HFF-Myc (cell line): ENCODE measurements at places on chromosomes 3 and 15.
A peak's percentile ranks its signal among the peaks of the same experiment; 100 is the strongest.

GRCh38 chr15:74445816-74446763 is 12.3 kb upstream of the SEMA7A start:
- DNase-seq = no peak

DNA sequence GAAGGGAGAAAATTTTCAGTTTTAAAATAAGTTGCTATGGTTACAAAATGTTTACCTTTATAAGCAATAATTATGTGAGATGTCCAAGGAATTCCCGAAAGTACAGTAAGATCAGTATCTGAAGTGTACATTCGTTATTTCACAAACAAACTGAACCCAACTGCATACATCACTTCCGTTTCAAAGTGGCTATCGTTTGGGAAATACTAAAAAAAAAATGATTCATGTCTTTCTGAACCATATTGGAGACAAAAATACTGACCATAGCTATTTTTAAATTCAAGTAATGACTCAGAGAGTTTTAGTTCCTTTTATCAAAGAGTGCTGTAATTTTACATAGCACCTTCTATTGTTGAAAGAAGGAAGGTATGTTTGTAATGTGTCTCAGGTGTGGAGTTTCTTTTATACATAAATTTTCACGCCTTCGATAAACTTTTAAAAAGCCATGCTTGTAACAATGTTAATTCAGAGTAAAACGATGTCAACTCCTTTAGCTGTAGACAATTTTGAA is 8.0 kb upstream of the ANKRD28 start:
- peak; percentile 43 for DNase-seq

GRCh38 chr15:63494408-63494807 is 10.0 kb upstream of the USP3 start:
- DNase-seq = no peak

GRCh38 chr3:47741925-47742324 is 39.8 kb downstream of the SMARCC1 start:
- DNase-seq = no peak

DNA sequence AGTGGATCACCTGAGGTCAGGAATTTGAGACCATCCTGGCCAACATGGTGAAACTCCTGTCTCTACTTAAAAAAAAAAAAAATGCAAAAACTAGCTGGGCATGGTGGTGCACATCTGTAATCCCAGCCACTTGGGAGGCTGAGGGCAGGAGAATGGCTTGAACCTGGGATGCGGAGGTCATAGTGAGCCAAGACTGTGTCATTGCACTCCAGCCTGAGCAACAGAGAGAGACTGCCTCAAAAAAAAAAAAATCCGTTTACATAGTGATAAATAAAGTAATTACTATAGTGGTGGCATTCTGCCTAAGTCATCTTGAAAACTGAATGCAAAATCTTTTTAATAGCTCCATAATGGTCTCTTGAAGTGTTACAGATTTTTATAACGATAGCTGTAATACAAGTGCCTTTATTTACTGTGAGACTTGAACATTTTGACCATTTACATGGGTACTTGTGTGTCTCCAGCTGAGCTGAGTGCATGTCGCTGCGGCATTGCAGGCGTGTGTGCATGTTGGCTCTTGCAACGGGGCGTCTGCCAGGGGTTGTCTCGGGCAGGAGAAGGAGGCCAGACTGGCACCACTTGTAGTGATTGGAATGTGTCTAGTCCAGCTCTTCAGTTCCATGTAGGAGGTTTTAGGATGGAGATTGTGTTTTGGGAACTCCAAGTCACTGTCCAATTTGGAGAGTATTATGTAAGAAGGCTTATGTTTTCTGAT is 111.9 kb downstream of the IGF1R start:
- DNase-seq = no peak
